Panc1 (cell line): ENCODE measurements at places on chromosomes 6 and 20. TPM values are rescaled to one million over a fixed set of nuclear protein-coding genes. Genes with fewer than 3 reads are reported as not detected.

GRCh38 chr6:47974106-47974505, 136.9 kb downstream of the PTCHD4 start:
- H3K27me3 ChIP-seq = no peaks in the 10 kb centered on the region
- no peak for DNase-seq
- H3K36me3 ChIP-seq = no peaks in the 10 kb centered on the region
- no peaks in the 10 kb centered on the region for H3K4me1 ChIP-seq

GRCh38 chr6:150592377-150592995, 7.2 kb upstream of the PLEKHG1 start:
- no peak overlapping the region for H3K4me3 ChIP-seq
- H3K4me1 ChIP-seq = no peaks in the 10 kb centered on the region
- H3K36me3 ChIP-seq = no peaks in the 10 kb centered on the region
- H3K27me3 ChIP-seq = peaks cover 7% of the 10 kb centered on the region; the same call in 1 of the 2 replicates
- no peak overlapping the region for H3K27ac ChIP-seq

- H3K36me3 ChIP-seq = no peaks in the 10 kb centered on the region
- H3K4me3 ChIP-seq = no peak overlapping the region
- no peaks in the 10 kb centered on the region for H3K27me3 ChIP-seq
- no peak for DNase-seq
- peaks cover 7% of the 10 kb centered on the region; the same call in 1 of the 2 replicates for H3K4me1 ChIP-seq
These were observed 96.8 kb upstream of the GJE1 start for GRCh38 chr6:142035890-142036289.

DNA sequence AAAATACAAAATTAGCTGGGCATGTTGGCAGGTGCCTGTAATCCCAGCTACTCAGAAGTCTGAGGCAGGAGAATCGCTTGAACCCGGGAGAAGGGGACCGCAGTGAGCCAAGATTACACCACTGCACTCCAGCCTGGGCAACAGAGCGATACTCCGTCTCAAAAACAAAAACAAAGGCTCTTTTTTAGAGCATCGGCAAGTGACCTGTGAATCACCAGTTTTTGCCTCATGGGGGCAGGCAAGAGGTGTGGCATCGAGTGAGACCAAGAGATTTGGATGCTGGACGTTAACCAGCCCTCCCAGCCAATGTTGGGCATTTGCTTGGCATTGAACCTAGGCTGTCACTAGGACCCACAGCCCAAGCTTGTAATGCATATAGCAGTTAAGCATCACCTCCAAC, 14.6 kb upstream of the CDK5RAP1 start:
- no peaks in the 10 kb centered on the region for H3K36me3 ChIP-seq
- no peak overlapping the region for H3K4me3 ChIP-seq
- no peaks in the 10 kb centered on the region for H3K27me3 ChIP-seq
- no peak overlapping the region for H3K27ac ChIP-seq
- no peak for DNase-seq

DNA sequence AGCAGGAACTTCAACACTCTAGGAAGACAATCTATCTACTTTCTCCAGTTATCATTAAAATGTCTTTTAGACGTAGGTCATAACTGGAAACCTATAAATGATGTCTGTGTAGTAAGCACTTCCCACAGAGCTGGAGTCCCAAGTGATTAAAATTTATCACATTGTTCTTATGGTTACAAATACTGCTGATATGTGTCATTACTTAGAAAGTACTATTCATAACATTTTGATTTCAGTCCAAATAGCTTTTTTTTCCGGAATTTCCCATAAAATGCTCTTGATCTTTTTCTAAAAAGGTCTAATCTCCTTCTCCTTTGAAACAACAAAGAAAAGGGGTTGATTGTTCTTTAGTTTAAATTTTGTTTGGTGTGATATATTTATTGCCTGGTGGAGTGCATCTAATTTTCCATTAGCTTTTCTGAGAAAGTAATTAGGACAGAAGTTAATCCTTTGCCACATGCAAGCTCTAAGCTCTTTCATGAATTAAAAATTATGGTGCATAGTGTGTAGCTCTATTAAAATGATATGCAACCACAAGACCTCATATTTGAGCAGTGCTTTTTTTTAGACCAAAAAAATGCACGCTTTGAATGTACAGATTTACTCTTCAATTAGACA, 132.7 kb upstream of the TCF21 start:
- H3K4me3 ChIP-seq = no peak overlapping the region
- no peak overlapping the region for H3K27ac ChIP-seq
- H3K4me1 ChIP-seq = no peaks in the 10 kb centered on the region
- H3K27me3 ChIP-seq = no peaks in the 10 kb centered on the region

DNA sequence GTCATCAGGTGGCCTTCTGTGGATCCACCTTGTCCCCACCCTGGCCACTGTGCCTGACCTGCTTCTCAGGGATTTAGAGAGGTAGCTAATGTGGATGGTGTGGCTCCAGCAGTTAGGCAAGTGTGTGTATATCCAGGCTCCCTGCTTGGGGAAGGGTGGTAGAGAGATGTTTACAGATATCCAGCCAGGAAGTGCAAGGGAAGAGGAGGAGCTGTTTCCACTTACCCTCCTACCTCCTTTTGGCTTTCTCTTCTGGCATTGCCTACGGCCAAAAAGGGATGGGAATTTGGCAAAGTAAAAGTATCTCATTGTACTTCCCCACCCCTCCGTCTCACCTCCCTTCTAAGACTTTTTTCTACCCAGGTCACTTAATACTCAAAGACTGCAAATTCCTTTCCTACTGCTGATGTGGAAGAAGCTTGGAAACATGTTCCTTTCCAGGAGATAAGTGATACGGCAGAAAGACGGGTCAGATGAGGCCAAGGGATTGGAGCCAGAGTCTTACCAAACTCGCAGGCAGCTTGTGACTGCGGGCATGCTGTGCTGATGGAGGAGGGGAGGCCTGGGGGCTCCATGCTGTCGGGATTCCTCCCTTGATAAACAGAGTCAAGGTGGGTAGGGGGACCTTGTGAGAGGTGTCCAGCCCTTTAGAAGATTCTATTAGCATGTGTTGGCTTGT, 253.4 kb downstream of the PRL start:
- no peak overlapping the region for H3K4me3 ChIP-seq
- H3K27ac ChIP-seq = no peak overlapping the region; the same call in 1 of the 2 replicates
- no peaks in the 10 kb centered on the region for H3K36me3 ChIP-seq

DNA sequence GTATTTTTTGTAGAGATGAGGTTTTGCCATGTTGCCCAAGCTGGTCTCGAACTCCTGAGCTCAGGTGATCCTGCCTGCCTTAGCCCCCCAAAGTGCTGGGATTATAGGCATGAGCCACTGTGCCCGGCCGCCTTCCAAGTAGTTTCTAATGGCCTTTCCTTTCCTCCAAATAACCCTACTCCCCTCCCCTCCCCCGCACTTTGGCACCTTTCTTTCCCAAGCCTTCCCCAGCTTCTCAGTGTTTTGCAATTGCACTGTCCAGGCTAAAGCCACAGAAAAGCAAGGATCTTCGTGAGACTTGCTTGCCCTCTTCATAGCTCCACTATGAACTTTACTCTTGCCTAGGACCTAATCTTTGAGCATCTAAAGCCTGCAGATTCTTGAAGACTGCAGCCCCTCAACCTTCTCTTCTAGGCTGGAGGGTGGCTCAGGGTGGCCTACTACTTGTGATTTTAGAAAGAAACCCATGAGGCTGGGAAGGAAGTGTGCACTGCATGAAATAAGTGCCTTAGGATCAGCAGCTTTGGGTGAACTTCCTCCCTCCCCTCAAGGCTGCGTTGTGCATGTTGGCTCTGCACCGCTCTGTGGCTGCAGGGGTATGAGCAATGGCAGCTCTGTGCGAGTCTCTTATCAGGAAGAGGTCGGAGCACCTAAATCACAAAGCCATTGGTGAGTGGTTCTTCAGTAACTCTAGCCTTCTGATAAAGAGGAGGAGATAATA, 152.4 kb upstream of the SNX9 start:
- H3K4me3 ChIP-seq = no peak overlapping the region
- no peak overlapping the region for H3K27ac ChIP-seq
- peaks cover 13% of the 10 kb centered on the region for H3K4me1 ChIP-seq
- no peak for DNase-seq
- no peaks in the 10 kb centered on the region for H3K27me3 ChIP-seq
- H3K36me3 ChIP-seq = no peaks in the 10 kb centered on the region

DNA sequence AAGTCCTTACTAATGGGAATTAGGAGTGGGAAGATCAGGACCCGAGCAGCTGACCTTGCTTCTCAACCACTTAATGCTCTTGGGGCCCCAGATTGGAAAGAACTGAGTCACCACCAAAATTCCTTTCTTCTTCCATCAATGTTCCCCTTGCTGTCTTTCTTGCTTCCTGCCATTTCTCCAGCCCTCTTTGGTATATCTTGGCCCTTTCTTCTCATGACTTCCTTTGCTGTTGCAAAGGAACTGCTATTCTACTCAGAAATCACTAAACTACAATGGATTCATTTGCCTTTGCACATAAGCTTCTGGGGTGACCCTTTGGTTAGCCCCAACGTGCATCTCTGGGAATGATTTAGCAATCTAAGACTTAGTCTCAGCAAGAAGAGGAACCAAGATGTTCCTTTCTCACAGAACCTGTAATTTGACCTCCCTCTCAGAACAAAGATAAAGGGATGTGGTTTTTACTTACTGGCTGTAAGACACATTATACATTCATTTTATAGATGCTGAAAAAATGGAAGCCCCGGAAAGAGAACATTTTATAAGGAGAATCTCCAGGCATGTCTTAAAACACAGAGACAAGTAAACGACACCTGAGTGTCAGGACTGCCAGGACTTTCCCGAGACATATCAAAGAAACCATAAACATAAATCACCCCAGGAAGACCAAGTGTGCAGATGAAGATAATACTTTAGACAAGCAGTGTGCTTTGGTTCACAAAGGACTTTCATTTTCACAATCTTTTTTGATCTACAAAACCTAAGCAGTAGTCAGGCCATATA, 99.0 kb upstream of the TNFAIP3 start:
- no peak overlapping the region for H3K27ac ChIP-seq
- no peaks in the 10 kb centered on the region for H3K27me3 ChIP-seq
- H3K4me3 ChIP-seq = no peak overlapping the region
- DNase-seq = no peak
- no peaks in the 10 kb centered on the region for H3K36me3 ChIP-seq

DNA sequence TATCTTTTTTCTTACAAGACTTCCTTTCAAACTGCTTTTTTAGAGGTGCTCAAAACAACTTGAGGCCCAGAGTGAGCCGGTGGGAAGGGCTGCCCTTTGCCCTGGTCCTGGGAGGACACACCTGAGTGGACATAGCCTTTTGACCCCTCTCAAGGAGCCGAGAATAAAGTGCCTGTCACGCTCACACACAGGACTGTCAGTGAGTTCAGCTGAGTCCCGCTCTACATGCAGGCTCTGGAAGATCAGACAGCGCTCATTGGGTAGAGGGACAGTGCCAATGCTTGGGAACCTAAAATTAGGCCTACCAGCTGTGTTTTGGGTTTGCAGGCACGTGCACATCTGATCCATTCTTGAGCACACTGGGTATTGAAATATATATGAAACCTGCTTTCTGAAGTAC, 387.8 kb downstream of the CD83 start:
- H3K27ac ChIP-seq = no peak overlapping the region
- H3K4me1 ChIP-seq = no peaks in the 10 kb centered on the region
- H3K27me3 ChIP-seq = no peaks in the 10 kb centered on the region
- no peak overlapping the region for H3K4me3 ChIP-seq
- no peak for DNase-seq

GRCh38 chr6:166933396-166933795, 23.0 kb downstream of the RNASET2 start:
- no peak overlapping the region for H3K27ac ChIP-seq
- no peaks in the 10 kb centered on the region for H3K4me1 ChIP-seq
- H3K27me3 ChIP-seq = no peaks in the 10 kb centered on the region
- no peak overlapping the region for H3K4me3 ChIP-seq
- DNase-seq = no peak

DNA sequence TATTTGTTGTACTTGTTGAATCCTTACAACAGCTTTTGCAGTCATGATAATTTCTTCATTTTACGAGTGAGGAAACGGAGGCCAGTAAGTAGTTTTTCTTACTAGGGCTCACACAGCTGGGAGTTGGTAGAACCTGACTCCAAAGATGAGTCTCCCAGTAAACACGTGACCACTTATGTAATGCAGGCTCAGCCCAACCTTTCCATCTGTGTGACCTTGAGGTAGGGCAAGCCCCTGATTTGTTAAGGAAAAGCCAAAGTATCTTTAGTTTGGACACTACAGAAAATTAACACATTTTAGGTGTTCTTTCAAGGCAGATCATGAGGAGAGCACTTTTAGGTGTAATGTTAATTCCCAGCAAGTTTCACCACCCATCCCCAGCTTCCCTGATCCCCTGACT, 111.3 kb downstream of the LRRC1 start:
- no peak overlapping the region for H3K4me3 ChIP-seq
- no peaks in the 10 kb centered on the region for H3K4me1 ChIP-seq
- no peak for DNase-seq
- no peak overlapping the region for H3K27ac ChIP-seq

DNA sequence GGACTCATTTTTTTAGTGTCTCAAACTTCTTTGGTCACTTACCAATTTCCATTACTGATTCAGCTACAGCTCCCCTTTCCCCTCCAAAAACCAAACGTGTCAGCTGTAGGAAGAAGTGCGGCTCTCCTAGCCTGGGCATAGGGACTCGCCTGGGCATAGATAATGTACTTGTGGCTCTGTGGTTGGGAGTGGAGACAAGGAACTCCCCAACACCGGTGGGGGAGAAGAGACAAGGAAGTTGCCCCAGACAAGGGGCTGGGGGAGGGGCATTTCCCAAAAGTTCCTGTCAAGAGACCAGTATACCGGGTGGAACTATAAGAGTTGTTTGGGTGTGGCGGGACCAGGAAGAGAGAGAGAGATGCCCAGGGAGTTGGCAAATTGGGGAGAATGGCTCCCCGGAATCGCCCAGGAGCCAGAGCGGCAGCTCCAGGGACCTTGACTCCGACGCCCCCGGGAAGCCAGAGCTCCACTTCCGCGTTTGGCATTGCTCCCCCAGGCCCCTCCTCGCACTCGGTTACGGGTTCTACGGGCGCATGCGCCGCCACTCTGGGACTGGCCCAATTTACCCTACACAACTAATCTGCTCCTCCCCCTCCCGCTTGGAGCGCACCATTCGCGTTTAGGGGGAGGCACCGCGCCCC, 871 bp upstream of the ZFAND3 start:
- H3K4me3 ChIP-seq = peak overlapping the region; percentile 84
- no peaks in the 10 kb centered on the region for H3K27me3 ChIP-seq
- H3K27ac ChIP-seq = peak overlapping the region; percentile 100
- DNase-seq = peak; percentile 48

The CALHM4 gene
- not detected for total RNA-seq

The SDHAF4 gene
- 14.4 TPM for total RNA-seq

The RPS6KA2 gene
- total RNA-seq = 4.1 TPM

The LY6G6F gene
- total RNA-seq = not detected

The TP53TG5 gene
- total RNA-seq = not detected

The SNAP25 gene
- 0.69 TPM for total RNA-seq

The C20orf141 gene
- total RNA-seq = not detected

The THBS2 gene
- 0.05 TPM for total RNA-seq
